ENCODE measurements at places on chromosomes 4 and X. TPM values are rescaled to one million over a fixed set of nuclear protein-coding genes. Genes with fewer than 3 reads are reported as not detected.

DNA sequence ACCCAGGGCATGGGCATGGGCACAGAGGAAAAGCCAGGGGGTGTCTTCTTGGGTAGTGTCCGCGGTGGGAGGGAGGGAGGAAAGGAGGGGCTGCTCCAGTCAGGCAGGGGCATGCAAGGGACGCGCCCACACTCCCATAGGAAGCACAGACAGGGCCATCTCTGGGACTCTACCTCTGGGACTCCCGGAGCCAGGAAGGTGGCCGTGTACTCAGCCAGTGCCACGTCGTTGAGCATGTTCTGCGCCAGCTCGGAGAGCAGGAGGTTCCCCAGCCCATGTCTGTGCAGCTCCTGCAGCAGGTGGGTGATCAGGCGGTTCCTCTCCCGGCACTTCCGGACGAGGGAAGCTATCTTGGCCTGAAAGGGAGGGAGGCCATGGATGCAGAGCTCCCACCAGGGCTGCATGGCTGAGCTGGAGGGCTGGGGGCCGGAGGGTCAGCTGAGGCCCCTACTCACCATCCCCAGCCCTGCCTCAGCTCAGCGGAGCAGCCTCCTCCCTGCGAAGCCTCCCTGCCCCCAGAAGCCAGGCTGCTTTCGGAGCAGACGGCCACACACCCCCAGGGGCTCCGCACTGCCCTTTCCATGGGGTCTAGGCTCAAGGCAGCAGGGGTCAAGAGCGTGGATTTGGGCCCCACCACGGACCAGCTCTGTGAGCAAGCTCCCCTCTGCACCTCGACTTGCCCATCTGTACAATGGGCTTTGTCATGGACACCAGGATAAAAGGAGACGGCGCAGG, 44.6 kb downstream of the C4orf50 start:
- no peaks in the 10 kb centered on the region for H3K4me1 ChIP-seq
- no peaks in the 10 kb centered on the region for H3K36me3 ChIP-seq
- H3K27me3 ChIP-seq = no peaks in the 10 kb centered on the region
- H3K4me3 ChIP-seq = no peak overlapping the region
- H3K27ac ChIP-seq = no peak overlapping the region

- H3K4me3 ChIP-seq = no peak overlapping the region
- H3K27me3 ChIP-seq = no peaks in the 10 kb centered on the region
- DNase-seq = peak; percentile 3
- peaks cover 4% of the 10 kb centered on the region for H3K4me1 ChIP-seq
- H3K36me3 ChIP-seq = no peaks in the 10 kb centered on the region
- peak overlapping the region; percentile 78 for H3K27ac ChIP-seq
These were observed 42.5 kb upstream of the C1GALT1C1 start for GRCh38 chrX:120672389-120672788.

GRCh38 chr4:57194068-57194611, 84.0 kb upstream of the IGFBP7 start:
- no peak overlapping the region for H3K4me3 ChIP-seq
- H3K4me1 ChIP-seq = peaks cover 7% of the 10 kb centered on the region
- H3K27ac ChIP-seq = no peak overlapping the region
- H3K36me3 ChIP-seq = no peaks in the 10 kb centered on the region
- DNase-seq = no peak

GRCh38 chr4:122765692-122766352, 33.3 kb downstream of the BBS12 start:
- no peaks in the 10 kb centered on the region for H3K27me3 ChIP-seq
- DNase-seq = peak; percentile 11
- H3K4me3 ChIP-seq = no peak overlapping the region
- peak overlapping the region; percentile 56 for H3K27ac ChIP-seq

DNA sequence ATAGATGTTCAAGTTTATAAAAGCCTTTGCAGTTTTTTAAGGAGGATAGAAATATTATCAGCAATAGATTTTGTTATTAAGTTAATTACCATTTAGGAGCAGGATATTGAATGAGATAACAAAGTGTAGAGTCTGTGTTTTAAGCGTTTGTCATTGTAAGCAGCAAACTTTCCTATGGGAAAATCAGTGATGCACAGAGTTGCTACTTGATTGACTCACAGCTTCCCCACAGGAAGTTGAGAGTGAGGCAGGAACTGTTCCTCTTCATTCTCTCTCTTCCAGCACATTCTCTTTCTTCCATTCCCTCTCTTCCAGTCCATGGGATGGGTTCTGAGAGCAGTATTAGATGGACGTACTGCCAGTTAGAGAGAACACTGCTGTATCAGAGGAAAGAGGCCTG, 867.7 kb upstream of the AGA start:
- peaks cover 6% of the 10 kb centered on the region for H3K4me1 ChIP-seq
- H3K27ac ChIP-seq = no peak overlapping the region
- H3K36me3 ChIP-seq = no peaks in the 10 kb centered on the region
- H3K4me3 ChIP-seq = no peak overlapping the region
- no peak for DNase-seq

Gene CHRDL1
- 48.6 TPM for total RNA-seq

Gene USP17L20
- not detected for total RNA-seq

- no peak for DNase-seq
- no peaks in the 10 kb centered on the region for H3K4me1 ChIP-seq
- H3K27me3 ChIP-seq = no peaks in the 10 kb centered on the region
- H3K4me3 ChIP-seq = no peak overlapping the region
These were observed 111.0 kb downstream of the ASB9 start for GRCh38 chrX:15158736-15159406.

GRCh38 chrX:102599951-102600579, 750 bp downstream of the ARMCX5 start:
- no peak for DNase-seq
- H3K4me3 ChIP-seq = peak overlapping the region; percentile 87
- no peaks in the 10 kb centered on the region for H3K27me3 ChIP-seq
- H3K27ac ChIP-seq = peak overlapping the region; percentile 81

Gene MSANTD1
- 2.8 TPM for total RNA-seq

DNA sequence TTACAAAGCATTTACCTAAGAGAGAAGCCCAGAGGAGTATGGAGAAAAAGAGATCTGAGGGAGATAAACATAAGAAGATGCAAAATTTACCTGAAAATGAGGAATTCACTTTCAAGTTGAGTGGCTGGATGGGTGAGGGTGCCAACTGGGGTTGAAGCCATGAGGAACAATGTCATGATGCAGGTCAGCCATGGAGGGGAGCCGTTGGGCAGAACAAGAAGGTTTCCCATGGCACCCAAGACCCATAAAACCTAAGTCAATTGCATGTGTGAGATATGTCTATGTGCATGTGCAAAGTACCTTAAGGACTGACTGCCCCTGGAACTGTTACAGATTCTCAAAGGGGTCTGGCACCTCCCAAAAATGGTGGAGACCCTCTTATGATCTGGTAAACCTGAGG, 46.6 kb upstream of the PRRG1 start:
- H3K4me1 ChIP-seq = no peaks in the 10 kb centered on the region
- H3K27ac ChIP-seq = no peak overlapping the region
- DNase-seq = no peak
- H3K36me3 ChIP-seq = no peaks in the 10 kb centered on the region

DNA sequence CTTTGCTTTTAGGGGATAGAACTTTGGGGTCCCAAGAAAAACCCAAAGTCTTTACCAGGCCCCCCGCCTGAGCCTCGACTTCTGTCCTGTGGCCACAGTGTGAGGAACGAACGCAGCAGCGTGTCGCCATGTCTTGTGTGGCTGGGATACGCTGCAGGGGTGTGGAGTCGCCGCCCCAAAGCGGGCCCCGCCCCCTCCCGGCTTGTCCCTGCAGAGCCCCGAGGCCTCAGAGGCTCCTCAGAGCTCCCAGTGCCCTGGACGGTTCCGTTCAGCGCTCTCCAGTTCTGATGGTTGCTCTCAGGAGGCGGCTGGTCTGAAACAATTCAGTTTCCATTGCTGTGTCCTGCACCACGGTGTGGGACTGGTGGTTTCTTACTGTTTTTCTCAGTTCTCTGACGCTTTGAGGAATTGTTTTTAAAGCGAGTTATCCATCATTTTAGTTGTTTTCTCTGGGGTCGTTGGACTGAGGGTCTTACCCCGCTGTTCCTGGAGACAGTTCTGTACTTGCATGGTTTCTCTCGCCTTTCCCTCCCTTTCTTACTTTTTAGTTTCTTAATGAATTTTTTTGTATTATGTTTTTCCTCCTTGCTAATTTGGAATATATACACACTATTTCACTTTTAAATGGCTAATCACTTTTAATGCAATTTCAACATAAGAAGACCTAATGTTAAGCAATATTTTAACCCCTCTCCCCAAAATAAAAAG, 1.6 kb upstream of the IDUA start:
- peak overlapping the region; percentile 45 for H3K4me3 ChIP-seq
- H3K27ac ChIP-seq = no peak overlapping the region
- peaks cover 24% of the 10 kb centered on the region for H3K4me1 ChIP-seq
- H3K27me3 ChIP-seq = no peaks in the 10 kb centered on the region

GRCh38 chrX:13080128-13080795, 35.8 kb upstream of the FAM9C start:
- no peak overlapping the region for H3K4me3 ChIP-seq
- H3K27me3 ChIP-seq = no peaks in the 10 kb centered on the region
- H3K27ac ChIP-seq = no peak overlapping the region
- peaks cover 5% of the 10 kb centered on the region for H3K4me1 ChIP-seq

GRCh38 chrX:33188286-33188685, 23.1 kb downstream of the DMD start:
- peak overlapping the region; percentile 63 for H3K27ac ChIP-seq
- no peak for DNase-seq
- H3K4me3 ChIP-seq = peak overlapping the region; percentile 7
- no peaks in the 10 kb centered on the region for H3K27me3 ChIP-seq

DNA sequence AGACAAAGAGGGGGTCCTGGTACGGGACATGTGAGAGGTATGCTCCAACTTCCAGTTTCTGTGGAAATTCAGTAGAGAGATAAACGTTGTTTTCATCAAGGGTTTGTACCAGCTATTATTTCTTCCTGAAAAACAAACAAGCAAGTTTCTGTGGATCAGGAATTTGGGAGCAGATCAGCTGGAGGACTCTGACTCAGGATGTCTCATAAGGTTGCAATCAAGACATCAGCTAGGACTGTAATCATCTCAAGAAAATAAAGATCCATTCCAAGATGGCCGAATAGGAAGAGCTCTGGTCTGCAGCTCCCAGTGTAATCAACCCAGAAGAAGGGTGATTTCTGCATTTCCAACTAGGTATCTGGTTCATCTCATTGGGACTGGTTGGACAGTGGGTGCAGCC, 23.5 kb upstream of the NFKB1 start:
- H3K27ac ChIP-seq = no peak overlapping the region
- no peak overlapping the region for H3K4me3 ChIP-seq
- H3K27me3 ChIP-seq = no peaks in the 10 kb centered on the region
- H3K4me1 ChIP-seq = no peaks in the 10 kb centered on the region

Gene GLUD2
- 2.5 TPM for total RNA-seq

- H3K4me3 ChIP-seq = no peak overlapping the region
- no peak overlapping the region for H3K27ac ChIP-seq
- H3K27me3 ChIP-seq = no peaks in the 10 kb centered on the region
These were observed 32.8 kb upstream of the CFAP299 start for GRCh38 chr4:80302616-80303223.

GRCh38 chrX:86946569-86946968, 571.0 kb upstream of the KLHL4 start:
- DNase-seq = no peak
- H3K27ac ChIP-seq = no peak overlapping the region
- H3K4me1 ChIP-seq = no peaks in the 10 kb centered on the region
- H3K4me3 ChIP-seq = no peak overlapping the region
- no peaks in the 10 kb centered on the region for H3K27me3 ChIP-seq

DNA sequence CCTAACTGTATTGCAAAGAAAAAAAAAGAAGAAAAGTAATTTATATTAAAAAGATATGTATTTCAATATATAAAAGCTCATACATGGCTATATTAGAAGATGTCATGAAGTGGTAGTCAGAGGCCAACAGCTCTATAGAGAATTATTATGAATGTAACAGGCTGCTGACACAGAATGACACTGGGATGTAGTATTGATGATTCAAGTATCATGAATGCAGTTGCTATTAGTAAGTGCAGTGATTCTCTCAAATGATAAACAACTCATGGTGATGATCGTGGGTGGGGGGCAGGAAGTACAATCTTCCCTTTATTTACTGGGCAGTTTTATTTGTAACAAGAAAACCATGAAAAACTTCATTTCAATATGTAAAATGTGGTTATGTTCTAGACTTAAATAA, 124.6 kb downstream of the COL4A6 start:
- H3K4me3 ChIP-seq = no peak overlapping the region
- no peaks in the 10 kb centered on the region for H3K27me3 ChIP-seq

GRCh38 chr4:187940299-187940698, 55.3 kb upstream of the ZFP42 start:
- no peak overlapping the region for H3K27ac ChIP-seq
- no peaks in the 10 kb centered on the region for H3K4me1 ChIP-seq
- no peak overlapping the region for H3K4me3 ChIP-seq
- no peaks in the 10 kb centered on the region for H3K36me3 ChIP-seq
- H3K27me3 ChIP-seq = no peaks in the 10 kb centered on the region

Gene PDZD4
- 11.6 TPM for total RNA-seq

DNA sequence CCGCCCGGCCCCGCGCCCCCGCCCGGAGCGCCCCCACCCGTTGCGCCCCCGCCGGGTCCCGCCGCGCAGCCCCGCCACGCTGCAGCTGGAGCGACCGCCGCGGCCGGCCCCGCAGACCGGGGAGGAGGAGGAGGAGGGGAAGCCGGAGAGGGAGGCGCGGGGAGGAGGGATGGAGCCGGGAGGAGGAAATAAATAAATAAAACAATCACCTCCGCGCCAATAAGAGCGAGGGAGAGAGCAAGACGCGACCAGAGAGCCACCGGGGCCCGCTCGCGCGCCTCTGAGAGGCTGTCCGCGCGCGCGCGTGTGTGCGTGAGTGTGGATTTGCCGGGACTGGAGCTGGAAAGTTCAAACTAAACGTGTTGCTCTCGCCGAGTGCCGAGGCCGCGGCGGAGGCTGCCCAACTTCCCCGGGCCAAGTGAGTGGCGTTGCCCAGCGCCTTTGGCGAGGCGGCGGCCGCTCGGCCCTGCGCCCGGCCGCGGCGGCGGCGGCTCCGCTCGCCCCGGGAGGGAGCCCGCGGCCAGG, 2184.4 kb upstream of the TENM3 start:
- no peaks in the 10 kb centered on the region for H3K36me3 ChIP-seq
- H3K27me3 ChIP-seq = no peaks in the 10 kb centered on the region
- H3K4me3 ChIP-seq = peak overlapping the region; percentile 74
- DNase-seq = no peak

GRCh38 chr4:184364100-184364921, 110.0 kb downstream of the IRF2 start:
- H3K4me3 ChIP-seq = no peak overlapping the region
- H3K27me3 ChIP-seq = no peaks in the 10 kb centered on the region
- no peaks in the 10 kb centered on the region for H3K36me3 ChIP-seq
- H3K4me1 ChIP-seq = peaks cover 8% of the 10 kb centered on the region

DNA sequence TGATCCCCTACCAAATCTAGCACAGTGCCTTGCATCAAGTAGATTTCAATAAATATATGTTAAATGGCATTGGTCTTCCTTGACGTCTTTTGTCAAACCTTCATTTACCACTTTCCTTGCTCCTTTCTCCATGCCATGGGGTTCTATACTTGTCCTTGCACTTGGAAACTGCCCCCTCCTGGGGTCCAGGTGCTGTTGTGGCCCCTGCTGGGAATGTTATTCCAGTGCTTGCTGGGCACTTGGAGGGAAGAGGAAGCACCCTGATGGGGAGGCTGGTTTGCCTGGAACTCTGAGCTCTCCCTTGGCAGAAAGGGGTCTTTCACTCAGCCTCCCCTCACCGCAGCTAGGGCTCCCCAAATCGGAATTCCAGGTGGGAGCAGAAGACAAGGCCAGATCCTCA, 18.9 kb downstream of the ZNF275 start:
- peaks cover 3% of the 10 kb centered on the region for H3K36me3 ChIP-seq
- H3K4me1 ChIP-seq = no peaks in the 10 kb centered on the region
- H3K27me3 ChIP-seq = no peaks in the 10 kb centered on the region
- DNase-seq = no peak
- no peak overlapping the region for H3K4me3 ChIP-seq

- H3K4me1 ChIP-seq = peaks cover 2% of the 10 kb centered on the region
- peak; percentile 3 for DNase-seq
- no peaks in the 10 kb centered on the region for H3K36me3 ChIP-seq
- H3K27me3 ChIP-seq = no peaks in the 10 kb centered on the region
These were observed 68.3 kb downstream of the LARP7 start for GRCh38 chr4:112704991-112705845.
